ENCODE measurements at places on chromosomes 1 and 21. TPM values are rescaled to one million over a fixed set of nuclear protein-coding genes. Genes with fewer than 3 reads are reported as not detected.

GRCh38 chr1:244861683-244862082 lies 2.7 kb downstream of the HNRNPU start:
- no peak for DNase-seq

BCAR3 gene
- polyA plus RNA-seq, result 20.5 TPM

SDE2 gene
- polyA plus RNA-seq, result 15.2 TPM

EVI5 gene
- 14.5 TPM for polyA plus RNA-seq

- DNase-seq, result no peak
Observed at GRCh38 chr1:241714321-241715218, 62.5 kb downstream of the WDR64 start.

GRCh38 chr1:43059640-43060574 lies 101.2 kb upstream of the SLC2A1 start:
- no peak for DNase-seq

DNA sequence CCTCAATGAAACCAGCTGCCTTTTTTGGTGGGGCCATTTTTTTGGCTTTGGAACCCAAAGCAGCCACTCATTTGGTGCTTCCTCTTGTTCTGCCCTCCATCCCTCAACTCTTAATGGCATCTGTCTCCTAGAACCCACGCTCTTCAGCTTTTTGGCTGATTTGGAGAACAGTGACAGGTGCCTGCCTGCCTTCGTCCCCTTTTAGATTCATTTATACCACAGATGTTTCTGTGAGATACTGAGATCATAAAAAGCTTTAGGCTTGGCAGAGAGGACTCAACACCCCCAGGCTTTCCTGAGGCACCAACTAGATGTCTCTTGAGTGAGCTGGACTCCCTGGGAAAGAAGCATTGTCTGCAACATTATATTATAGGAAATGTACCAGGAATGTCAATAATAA lies 20.4 kb upstream of the YTHDF2 start:
- no peak for DNase-seq

All from muscle of back (tissue), 13 donors.